ENCODE measurements at places on chromosomes 3 and 15.

DNA sequence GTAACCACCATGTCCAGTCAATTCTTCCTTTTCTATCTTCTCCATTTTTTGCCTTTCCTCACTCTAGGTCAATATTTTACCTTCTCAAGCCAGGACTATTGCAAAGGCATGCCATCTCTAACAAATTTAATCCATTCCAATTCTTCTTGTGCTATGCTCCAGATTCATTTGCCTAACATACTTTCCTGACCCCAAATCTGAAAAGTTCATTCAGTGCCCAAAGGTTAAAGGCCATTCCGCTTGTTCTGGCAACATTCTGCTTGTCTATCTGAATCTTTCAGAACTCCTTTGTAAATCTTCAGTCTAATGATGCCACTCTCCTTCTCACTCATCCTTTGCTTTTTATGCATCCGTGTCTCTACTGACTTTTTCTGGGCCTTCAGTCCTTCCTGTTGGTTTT is 15.6 kb downstream of the THAP10 start:
- no peak for DNase-seq

GRCh38 chr15:52124270-52124880 is 11.8 kb upstream of the BCL2L10 start:
- no peak for DNase-seq

GRCh38 chr3:41224120-41224806 is 25.0 kb downstream of the CTNNB1 start:
- no peak for DNase-seq

DNA sequence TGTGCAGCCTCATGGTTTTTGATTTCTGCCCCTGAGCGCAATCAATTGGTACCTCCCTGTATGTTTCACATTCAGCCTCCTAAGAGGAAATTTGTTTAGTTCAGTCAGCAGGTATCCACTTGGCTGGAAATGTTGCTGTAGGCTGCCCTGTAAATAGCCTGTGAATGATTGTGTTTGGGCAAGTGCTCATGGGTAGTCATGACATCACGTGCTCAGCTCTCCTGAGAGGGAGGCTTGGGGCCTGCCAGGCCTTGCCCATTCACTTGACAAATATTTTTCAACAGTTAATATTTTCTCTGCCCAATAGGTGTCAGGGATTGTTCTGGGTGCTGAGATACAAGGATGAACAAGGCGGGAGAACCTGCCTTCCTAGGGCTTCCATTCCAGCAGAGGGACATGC is 13.3 kb downstream of the HRH1 start:
- no peak for DNase-seq

DNA sequence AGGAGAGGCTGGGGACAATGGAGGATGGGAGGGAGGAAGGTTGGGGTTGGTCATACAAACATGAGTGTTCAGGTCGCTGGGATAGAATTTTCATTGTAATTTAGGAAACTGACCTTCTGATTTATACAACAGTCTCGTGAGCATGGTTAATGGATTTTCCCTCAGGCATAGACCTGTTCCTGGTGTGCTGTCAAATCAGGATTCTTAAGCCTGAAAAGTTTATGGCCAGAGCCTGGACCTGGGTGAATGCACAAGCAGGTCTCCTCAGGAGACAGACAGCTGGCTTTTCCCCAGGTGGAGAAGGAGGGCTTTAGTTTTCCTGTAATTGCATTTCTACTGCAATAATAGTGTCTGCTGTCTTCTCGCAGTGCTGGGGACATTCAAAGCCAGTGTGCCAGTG is 338.0 kb downstream of the SHQ1 start:
- no peak for DNase-seq

DNA sequence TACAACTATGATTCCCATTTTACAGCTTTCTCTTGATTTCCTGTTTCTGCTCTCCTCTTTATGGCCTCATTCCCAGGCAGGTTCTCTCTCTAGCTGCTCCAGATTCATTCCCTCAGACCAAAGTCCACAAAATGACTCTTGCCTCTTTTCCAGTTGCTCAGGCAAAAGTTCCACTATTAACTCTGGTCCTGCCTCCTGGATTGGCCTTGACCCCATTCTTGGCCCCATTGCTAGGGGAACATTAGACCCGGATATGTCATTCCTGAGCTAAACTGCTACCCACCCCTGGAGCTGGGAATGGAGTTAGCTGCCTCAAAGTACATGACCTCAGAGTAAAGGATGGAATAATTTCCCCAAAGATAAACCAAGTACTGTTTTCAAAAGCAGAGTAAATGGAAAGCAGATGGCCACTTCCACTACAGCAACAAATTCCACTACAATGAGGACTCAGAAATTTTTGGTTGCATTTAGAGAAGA is 73.0 kb upstream of the GAP43 start:
- DNase-seq, result no peak

- no peak for DNase-seq
These were observed 135.9 kb upstream of the AGBL1 start for GRCh38 chr15:85943791-85944190.

GRCh38 chr3:151169262-151169947 is 33.6 kb downstream of the GPR171 start:
- DNase-seq, result no peak

- DNase-seq, result no peak
These were observed 52.6 kb downstream of the NSUN3 start for GRCh38 chr3:94115482-94115881.

DNA sequence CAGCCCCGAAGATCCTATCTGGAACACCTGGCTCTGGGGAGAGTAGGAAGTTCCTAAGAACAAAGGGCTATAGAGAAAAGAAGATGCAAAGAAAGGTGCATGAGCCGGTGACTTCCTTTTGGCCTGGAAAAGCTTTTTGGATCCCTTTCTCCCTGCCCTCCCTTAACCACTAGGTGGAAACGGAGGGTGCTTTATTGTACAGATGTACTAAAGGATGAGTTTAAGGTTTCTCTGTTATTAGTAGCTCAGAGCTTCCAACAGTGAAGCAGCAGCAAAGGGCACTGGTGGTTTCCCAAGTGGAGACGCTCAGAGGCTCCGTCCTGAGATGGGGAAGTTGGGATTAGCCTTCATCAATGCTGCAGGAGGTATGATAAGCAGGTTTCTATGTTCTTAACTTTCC is 5.9 kb upstream of the ADGRG7 start:
- DNase-seq, result no peak

GRCh38 chr3:38210141-38210757 is 44.9 kb downstream of the OXSR1 start:
- no peak for DNase-seq

- DNase-seq, result no peak
These were observed 137.9 kb upstream of the HES1 start for GRCh38 chr3:193998123-193998448.

DNA sequence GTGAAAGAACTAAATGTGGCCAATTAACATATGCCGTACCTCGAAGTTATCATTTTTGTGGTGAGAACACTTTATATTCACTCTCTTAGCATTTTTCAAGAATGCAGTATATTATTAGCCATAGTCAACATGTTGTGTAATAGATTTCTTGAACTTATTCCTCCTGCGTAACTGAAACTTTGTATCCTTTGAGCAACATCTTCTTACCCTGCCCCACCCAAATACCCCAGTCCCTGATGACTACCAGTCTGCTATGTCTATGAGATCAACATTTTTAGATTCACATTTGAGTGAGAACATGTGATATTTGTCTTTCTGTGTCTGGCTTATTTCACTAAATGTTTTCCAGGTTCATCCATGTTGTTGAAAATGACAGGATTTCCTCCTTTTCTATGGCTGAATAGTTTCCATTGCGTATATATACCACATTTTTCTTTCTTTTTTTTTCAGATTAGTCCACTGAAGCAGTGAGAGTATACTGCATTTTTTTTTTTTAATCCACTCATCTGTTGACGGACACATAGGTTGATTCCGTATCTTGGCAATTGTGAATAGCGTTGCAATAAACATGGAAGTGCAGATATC is 12.7 kb upstream of the KBTBD8 start:
- DNase-seq, result no peak

GRCh38 chr3:45682311-45682710 is 6.9 kb upstream of the SACM1L start:
- no peak for DNase-seq

GRCh38 chr15:92870010-92870591 is 30.0 kb upstream of the CHD2 start:
- DNase-seq, result no peak

GRCh38 chr15:70829371-70830166 is 24.4 kb downstream of the LARP6 start:
- DNase-seq, result no peak

GRCh38 chr3:37943631-37944314 is 46.8 kb upstream of the VILL start:
- no peak for DNase-seq

DNA sequence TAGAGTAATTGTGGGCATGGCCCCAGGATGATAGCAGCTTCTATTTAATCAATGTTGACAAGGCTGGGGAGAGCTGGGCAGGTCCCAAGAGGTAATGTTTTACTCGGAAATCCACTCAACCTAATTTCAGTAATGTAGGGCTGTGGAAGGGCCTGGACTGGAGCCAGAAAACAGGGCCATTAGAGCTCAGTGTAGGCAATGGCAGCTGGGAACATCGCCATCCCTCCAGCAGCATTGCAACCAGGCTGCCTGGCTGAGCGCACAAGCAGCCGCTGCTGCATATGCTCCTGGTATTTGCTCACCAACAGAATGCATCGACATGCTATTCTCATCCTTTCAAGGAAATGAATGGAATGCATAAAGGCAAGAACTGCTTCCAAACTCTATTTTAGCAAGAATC is 90.0 kb downstream of the GAP43 start:
- no peak for DNase-seq

DNA sequence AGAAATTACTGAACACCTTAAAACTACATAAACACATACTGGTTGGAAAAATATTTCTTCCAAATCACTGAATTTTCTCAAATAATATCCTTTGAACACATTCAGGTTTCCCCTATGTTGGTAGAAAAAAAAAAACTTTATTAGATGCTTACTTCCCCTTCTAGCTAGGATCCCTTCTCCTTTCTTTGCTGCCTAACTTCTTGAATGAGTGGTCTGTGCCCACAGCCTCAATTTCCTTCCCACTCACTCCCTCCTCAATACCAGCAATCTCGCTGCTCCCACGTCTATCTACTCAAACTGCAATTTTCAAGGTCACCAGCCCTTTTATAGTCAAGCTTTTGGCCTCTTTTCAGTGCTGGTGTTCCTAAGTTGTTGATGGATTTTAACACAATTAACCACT is 8.3 kb downstream of the CD200R1 start:
- no peak for DNase-seq

- no peak for DNase-seq
These were observed 22.1 kb upstream of the BNC1 start for GRCh38 chr15:83306561-83306960.

DNA sequence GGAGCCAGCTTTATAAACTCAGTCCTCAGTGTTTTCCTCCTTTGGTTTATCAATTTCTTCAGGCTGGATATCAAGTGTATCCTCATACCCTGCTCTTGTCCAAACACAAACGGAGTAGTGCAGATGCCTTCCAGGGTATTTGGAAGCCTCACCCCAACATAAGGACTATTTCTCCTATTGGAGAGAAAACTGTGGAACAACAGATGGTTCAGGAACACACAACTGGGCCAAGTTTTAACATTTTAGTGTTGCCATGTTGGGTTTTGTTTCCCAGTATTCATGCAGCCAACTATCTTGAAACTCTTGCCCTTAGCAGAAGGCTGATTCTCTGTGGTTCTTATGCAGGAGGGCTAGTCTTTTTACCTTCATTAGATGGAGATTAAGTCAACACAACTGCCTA is 398.1 kb downstream of the GABRB3 start:
- no peak for DNase-seq

DNA sequence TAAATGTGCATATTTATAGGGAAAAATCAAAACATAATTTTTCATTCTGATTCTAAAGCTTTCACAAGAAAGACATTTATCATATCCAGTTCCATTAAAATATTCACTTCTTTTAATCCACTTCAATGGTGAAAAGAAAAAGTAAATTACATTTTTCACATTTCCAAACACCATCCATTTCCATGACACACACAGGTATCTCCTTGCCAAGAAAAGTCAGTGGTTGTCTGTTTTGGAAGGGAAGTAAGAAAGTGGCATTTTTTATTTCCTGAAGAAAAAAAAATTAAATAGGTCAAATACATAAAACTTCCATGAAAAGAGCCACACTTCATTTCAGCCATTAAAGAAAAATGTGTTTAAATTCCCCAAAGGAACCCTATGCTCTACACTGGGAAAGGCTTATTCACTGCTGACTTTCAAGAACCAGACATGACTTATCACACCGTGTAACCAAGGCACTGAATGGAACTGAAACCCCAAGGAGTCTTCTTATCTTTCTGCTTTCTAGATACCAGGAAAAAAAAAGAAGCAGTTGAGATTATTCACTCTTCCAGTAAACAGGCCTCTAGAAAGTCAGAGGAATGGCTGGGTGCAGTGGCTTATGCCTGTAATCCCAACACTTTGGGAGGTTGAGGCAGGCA is 44.5 kb downstream of the OSBPL10 start:
- no peak for DNase-seq

GRCh38 chr3:177402533-177402932 is 205.3 kb upstream of the TBL1XR1 start:
- no peak for DNase-seq

- DNase-seq, result no peak
These were observed 67.2 kb downstream of the ST6GAL1 start for GRCh38 chr3:186997473-186997939.

GRCh38 chr3:185153861-185154629 is 1.2 kb upstream of the C3orf70 start:
- no peak for DNase-seq

GRCh38 chr15:28093752-28094535 is 5.2 kb downstream of the OCA2 start:
- no peak for DNase-seq

DNA sequence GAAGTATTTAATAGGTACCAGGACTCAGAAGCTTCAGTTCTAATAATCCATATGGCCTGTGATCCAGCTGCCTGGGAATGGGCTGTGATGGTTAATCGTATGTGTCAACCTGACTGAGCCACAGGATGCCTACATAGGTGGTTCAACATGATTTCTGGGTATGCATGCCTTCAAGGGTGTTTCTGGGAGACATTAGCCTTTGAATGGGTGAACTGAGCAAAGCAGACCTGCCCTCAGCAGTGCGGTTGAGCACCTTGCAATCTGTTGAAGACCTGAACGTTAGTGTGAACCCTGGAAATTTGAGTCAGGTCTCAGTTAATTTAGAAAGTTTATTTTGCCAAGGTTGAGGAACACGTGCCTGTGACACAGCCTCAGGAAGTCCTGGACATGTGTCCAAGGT is 22.8 kb upstream of the TKT start:
- no peak for DNase-seq

- DNase-seq, result no peak
These were observed 56.8 kb downstream of the LYZL4 start for GRCh38 chr3:42353631-42354030.

DNA sequence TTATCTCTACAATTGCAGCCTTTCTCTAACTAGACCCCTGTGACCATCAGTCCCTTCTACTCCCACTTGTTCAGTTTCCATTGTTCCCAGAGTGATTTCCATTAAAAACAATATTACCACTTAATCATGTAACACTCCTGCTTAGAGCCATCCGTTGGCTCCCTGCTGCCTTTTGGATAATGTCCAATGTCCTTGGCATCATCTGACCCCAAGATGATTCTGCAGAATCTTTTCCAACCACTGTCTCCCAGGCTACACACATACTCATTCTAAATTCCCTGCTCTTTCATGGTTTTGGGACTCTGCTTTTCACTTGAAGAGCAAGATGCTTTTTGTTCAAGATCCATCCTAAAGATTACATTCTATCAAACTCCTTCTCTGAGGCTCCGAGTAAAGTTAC is 7.1 kb downstream of the KCNH8 start:
- DNase-seq, result no peak
